ENCODE measurements at places on chromosomes 12 and 14.

GRCh38 chr14:71140157-71140556, 232.9 kb downstream of the PCNX1 start:
- no peak for DNase-seq

- no peak for DNase-seq
Measured at GRCh38 chr12:83031196-83031595, 344.5 kb downstream of the TMTC2 start.

DNA sequence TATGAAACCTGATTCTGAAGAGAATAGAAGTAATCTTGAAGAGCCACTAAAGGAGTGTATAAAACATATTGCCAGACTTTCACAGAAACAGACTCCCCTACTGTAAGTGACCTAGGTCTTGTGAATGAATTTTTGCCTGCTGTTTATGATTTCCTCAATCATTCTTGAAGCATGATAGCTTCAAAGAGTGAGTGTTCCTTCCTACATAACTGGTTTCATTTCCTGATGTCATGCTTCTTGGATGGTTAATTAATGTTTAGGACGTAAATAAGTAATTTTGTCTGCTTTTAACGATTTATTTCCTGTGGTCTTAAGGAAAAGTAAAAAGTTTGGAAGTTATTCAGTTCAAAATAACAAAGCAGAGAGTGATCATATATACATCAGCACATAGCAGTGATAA, 129.8 kb downstream of the PIK3C2G start:
- no peak for DNase-seq

GRCh38 chr12:7190268-7191055, 976 bp downstream of the PEX5 start:
- peak; percentile 22 for DNase-seq

- DNase-seq: peak; percentile 98
Measured at GRCh38 chr14:21038441-21039422, 3.4 kb upstream of the RNASE7 start.

DNA sequence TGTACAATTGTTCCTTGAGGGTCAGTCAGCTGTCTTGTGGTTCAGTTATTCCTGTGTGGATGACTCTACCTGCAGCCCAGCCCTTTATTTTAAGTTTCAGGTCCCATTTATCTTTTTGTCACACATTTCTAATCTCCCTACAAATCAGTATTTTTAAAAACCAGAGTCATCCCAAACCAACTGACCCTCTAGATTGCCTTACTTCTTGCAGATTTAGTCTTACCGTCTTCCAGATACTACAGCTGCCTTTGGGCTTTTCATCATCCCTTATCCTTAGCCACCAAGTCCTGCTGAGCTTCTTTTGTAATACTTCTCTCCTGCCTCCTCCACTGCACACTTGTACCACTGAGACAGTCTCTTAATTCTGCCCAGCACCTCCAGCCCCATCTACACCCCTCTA, 54.9 kb downstream of the PRKCH start:
- no peak for DNase-seq

- DNase-seq: peak; percentile 69
Measured at GRCh38 chr12:32549675-32550079, 129.4 kb upstream of the DNM1L start.

- no peak for DNase-seq
Measured at GRCh38 chr12:65511912-65512311, 233.4 kb downstream of the MSRB3 start.

DNA sequence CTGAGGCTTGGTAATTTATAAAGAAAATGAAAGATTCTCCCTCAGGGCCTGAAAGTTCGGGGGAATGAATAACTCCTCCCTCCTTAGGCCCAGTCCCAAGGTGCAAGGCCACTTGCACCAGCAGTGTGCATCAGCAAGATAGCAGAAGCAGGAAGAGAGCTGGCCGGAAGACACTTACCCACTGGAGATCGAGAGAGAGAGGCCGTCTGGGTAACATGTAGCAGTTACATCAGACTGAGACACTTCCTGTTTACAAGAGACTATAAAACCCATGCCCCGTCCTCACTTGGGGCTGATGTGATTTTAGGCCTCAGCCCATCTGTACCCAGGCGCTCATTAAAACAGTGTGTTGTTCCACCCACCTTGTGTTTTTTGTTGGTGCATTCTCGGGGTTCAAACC, 85.2 kb downstream of the TMTC3 start:
- DNase-seq: no peak

DNA sequence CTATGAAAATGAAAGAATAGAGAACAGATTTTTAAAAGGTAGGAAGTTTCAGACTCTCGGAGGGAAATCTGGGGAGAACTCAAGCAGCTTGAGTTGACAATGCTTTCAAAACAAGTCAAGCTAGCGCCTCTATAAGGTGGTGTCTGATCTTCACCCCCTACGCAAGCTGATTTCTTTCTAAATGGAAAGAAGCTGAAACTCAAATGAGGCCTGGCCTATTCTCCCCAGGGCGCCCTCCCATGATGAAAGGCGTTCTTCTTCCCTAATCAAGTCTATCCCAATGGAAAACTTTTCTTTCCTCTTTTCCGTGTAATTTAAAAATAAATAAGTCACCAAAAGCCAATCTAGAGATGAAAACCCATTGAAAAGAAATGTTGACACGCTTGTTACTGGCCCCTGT, 20.6 kb downstream of the PTHLH start:
- no peak for DNase-seq

GRCh38 chr14:74242021-74242779, 3.0 kb downstream of the VSX2 start:
- no peak for DNase-seq

DNA sequence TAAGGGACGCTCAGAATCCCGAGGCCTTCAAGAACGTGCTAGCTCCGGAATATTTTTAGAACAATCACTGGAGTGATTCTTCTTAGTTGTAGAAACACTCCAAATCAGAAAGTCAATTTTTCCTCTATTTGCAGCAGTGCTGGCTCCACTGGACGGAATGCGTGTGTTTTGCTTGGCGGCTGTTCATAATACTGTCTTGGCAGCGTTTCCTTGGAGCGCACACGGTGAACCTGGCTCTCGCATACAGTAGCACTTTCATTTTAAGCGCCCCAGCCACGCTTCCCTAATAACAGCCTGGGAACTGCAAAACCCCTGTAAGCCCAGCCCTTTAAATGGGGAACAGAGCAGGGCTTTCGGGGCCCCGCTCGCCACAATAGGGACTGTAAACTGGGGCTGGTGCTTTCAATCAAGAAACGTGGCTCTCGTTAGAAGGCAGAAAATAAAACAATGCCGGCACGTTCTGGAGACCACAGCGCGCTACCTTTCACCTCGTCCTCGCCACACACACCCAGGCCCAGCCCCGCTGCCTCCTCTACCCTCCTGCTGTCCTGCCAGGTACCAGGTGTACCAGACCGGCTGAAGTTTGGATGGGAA, 79.9 kb downstream of the BCL11B start:
- DNase-seq: peak; percentile 11

DNA sequence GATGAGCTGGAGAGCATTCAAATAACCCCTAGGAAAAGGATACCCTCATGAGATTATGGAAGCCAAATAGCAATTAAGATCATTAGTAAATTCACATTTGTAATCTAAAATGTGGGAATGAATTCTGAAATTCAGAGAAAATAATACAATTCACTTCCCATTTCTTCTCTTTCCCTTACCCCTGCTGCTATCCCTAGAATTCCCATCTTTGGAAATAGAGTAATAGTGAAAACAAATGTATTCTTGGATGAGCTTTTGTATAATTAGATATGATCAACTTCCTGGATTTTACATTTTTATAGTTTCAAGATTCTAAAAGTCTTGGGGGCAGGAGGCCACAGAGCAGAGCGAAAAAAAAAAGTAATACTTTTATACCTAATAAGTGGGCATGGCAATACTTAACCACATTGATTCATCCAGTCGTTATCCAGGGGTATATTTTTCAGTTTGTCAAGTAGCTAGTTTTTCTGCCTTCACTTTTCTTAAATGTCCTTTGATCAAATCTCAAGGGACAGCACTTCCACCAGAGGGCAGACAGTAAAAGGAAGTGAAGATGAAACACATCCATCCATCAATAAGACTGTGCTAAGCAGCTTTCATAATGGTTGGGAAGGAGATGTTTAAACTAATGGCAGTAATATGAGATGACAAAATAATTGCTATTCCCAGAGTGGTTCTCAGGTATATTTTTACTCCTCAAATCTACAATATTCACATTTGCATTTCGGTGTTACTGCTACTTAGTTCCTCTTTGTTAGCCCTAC, 401.3 kb downstream of the DIO2 start:
- peak; percentile 9 for DNase-seq

DNA sequence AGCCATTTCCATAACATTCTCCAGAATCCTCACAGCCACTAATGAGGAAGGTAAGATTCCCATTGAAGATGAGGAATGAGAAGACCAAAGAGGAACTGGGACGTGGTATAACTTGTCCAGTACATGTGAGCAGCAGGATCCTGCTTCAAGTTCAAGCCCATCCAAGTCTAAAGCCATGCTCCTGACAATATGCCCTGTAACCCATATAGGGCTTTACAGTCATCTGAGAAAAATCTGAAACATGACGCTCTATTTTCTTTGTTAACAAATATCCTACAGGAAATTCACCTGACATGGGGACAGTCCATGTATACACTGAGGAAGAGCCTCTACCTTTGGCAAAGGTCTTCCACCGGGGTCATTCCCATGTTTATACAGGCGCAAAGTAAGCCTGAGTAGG, 3.1 kb upstream of the ACTR6 start:
- no peak for DNase-seq

DNA sequence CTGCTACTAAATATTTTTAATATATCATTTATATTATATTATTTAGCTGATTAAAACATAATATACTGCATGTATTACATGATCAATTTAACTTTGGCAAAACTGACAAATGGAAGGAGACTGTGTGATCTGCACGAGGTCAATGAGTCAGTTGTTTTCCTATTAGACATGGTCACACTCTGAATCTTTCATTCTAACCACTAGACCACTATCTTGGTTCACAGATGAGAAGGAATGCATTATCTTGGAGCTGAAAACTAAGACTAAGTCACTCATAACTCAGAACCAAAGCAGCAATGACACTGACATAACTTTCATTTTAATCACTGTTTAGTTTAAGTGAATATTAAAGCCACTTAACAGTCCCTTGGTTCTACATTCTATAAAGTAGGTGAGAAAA, 37.4 kb downstream of the GNPTAB start:
- DNase-seq: peak; percentile 75

DNA sequence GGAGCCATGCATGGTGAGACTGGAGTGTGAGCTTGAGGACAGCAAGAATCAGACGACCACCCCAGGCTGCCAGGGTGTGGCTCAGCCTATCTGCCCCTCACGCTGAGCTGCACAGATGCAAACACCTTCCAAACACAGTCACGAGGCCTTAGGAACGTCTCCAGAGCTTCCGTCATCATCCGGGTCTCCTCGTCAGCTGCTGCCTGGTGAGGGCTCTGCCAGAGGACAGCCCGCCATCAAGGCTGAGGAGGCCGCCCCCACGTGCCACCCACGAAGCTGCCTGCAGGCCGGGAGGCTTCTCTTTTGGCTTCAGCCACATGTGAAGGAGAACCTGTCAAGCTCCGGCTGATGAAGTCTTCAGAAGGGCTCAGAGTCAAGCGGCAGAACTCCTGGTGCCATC, 13.4 kb downstream of the DDX51 start:
- DNase-seq: no peak

DNA sequence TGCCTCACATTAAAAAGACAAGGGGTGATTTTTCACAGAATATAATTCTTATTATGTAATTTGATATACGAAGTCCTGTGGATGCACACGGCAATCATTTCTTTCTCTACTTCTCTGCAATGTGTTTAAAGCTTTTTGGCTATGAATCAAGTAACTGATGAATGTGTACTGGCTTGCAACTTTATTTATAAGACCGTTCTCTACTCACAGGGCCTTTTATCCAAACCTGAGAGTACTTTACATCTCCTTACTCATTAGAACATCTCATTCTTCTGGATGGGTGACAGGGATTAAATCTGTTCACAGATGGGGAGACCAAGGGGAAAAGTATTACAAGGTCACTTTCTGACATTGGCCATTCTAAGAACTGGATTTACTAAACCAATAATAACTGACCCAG, 215.8 kb upstream of the DIO2 start:
- no peak for DNase-seq

DNA sequence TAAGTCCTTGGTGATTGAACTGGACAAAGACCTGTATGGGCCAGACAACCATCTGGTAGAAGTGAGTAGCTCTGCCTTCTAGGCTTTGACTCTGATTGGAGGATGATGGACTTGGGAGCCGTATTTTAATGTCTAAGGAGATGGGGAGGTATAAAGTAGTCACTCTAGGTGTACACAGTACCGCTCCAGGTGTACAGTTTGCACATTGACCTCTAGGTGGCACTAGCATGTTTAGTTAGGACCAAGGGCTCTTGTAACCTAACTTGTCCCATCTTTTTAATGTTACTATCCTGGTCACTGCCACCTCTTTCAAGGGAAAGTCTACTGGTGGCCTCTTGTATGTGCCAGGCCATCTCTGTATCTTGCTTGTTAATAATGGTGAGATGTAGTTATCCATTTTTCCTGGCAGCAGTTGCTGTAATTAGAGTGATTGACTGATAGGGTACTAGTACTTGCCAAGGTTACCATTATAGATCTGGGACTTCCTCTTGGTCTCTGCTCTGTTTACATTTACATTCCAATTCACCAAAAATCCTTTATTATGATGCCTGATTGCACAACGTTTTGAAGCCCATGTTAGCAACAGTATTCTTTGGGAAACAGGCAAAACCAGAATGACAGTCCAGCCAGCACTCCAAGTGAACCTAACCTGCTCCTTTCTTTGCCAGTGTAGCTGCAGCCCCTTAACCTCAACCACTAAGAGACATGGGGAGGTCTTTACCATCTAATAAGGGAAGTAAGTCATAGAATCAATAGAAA, 3.6 kb downstream of the SMARCD1 start:
- peak; percentile 50 for DNase-seq

GRCh38 chr12:76346798-76347420, 1.3 kb downstream of the BBS10 start:
- DNase-seq: peak; percentile 76

DNA sequence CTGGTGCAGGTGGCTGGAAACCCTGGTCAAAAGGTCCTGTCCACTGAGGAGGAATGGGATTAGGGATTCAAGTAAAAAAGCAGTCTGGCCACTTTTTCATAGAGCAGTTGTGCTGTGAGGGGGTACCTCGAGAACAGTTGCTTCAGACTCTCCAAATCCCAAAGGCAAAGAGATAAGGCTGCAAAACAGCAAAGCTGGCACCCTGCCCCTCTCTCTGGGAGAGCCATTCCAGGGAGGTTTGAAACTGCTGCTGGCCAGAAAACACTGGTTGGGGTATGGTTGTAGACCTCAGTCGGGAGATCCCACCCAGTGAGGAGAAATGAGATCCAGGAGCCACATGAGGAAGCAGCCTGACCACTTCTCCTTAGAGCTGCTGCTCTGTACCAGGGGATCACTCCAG, 137.3 kb downstream of the CEP83 start:
- DNase-seq: no peak

GRCh38 chr14:92577321-92577742, 63.8 kb downstream of the RIN3 start:
- DNase-seq: no peak

- no peak for DNase-seq
Measured at GRCh38 chr12:93003531-93004239, 74.6 kb upstream of the EEA1 start.

DNA sequence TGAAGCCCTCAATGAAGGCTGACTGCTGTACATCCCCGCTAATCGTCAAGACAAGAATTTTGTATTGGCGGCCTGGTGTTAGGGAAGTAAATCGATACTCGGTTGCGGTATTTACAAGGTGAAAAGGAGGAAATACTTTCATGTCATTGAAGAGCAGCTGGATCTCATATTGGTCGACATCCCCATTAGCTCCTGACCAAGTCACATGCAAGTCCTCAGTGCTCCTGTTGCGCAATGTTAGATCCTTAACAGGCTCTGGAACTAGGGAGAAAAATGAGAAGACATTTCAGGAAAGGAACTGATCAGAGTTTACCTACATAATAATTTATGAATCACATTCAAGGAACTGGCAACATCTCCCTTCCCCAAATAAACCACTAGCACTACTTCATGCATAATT, 66.2 kb downstream of the PTPRB start:
- no peak for DNase-seq
